ENCODE measurements at places on chromosomes 2 and 18. TPM values are rescaled to one million over a fixed set of nuclear protein-coding genes. Genes with fewer than 3 reads are reported as not detected.
A peak's percentile ranks its signal among the peaks of the same experiment; 100 is the strongest.

Gene IL1B
- total RNA-seq, result 6.2 TPM

- DNase-seq, result no peak
- H3K27ac ChIP-seq, result no peak overlapping the region
- H3K36me3 ChIP-seq, result no peaks in the 10 kb centered on the region
- no peaks in the 10 kb centered on the region for H3K27me3 ChIP-seq
These were observed 68.1 kb downstream of the GNAL start for GRCh38 chr18:11757084-11757590.

- peaks cover 2% of the 10 kb centered on the region for H3K36me3 ChIP-seq
- no peak for DNase-seq
- H3K27me3 ChIP-seq, result no peaks in the 10 kb centered on the region
- no peak overlapping the region for H3K27ac ChIP-seq
- no peaks in the 10 kb centered on the region for H3K4me1 ChIP-seq
These were observed 105.8 kb downstream of the WDR7 start for GRCh38 chr18:56756966-56757365.

- H3K27me3 ChIP-seq, result no peaks in the 10 kb centered on the region
- H3K4me3 ChIP-seq, result no peak overlapping the region
- DNase-seq, result no peak
- H3K36me3 ChIP-seq, result no peaks in the 10 kb centered on the region
These were observed 13.2 kb downstream of the MEMO1 start for GRCh38 chr2:31997653-31998052.

- H3K4me3 ChIP-seq, result peak overlapping the region; percentile 14
- no peaks in the 10 kb centered on the region for H3K36me3 ChIP-seq
- H3K27me3 ChIP-seq, result no peaks in the 10 kb centered on the region
- H3K27ac ChIP-seq, result no peak overlapping the region
- peaks cover 38% of the 10 kb centered on the region for H3K4me1 ChIP-seq
These were observed 79.4 kb upstream of the MAP4K3 start for GRCh38 chr2:39516347-39517101.

Gene FAM168B
- total RNA-seq, result 144 TPM

Gene DNAH7
- total RNA-seq, result 0.68 TPM

GRCh38 chr2:96152304-96153161, 7.3 kb upstream of the DUSP2 start:
- no peak overlapping the region for H3K27ac ChIP-seq
- H3K4me1 ChIP-seq, result peaks cover 3% of the 10 kb centered on the region
- no peak for DNase-seq
- H3K36me3 ChIP-seq, result no peaks in the 10 kb centered on the region
- no peak overlapping the region for H3K4me3 ChIP-seq

DNA sequence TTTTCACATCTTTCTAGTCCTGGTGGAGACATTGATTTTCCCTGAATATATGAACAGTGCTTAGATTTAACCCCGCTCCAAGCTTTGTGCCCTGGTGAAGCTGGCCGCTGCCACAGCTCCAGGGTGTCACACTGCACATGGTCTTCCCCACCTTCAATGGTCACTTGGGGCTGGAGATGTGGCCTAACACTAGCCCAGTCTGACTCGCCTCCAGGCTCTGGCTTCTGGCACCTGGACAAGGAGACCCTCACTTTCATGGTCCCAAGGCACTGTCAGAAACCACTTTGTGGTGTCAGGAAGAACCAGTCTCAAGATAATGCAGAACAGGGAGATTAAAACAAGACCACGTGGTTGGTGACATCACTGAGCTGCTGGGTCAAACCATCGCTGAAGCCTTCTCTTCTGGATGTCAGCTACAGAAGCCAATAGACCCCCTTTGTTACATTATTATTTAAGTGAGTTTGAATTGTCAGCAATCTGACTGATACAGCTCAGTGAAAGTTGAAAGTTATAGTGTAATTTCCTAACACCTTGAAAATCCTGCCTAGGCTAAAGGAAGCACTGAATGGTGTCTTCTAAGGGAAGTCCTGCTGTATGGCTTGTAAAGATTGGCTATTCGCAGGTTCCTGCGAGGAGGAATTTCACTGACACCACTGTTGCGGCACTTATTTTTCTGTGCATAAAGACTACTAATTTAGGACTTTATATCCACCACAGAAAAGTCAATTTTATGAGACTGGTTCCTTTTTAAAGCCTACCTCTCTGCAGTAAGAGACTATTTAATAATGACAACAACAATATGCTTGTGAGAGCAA, 55.0 kb upstream of the CTDP1 start:
- peak overlapping the region; percentile 27 for H3K4me3 ChIP-seq
- H3K36me3 ChIP-seq, result no peaks in the 10 kb centered on the region
- DNase-seq, result no peak
- peaks cover 8% of the 10 kb centered on the region for H3K4me1 ChIP-seq

Gene EML6
- total RNA-seq, result 0.81 TPM

GRCh38 chr2:133790711-133791110, 222.4 kb upstream of the NCKAP5 start:
- H3K27me3 ChIP-seq, result no peaks in the 10 kb centered on the region
- H3K4me3 ChIP-seq, result no peak overlapping the region
- DNase-seq, result no peak
- no peaks in the 10 kb centered on the region for H3K36me3 ChIP-seq

GRCh38 chr18:44543387-44543786, 137.3 kb upstream of the SETBP1 start:
- no peak for DNase-seq
- H3K36me3 ChIP-seq, result no peaks in the 10 kb centered on the region
- H3K4me3 ChIP-seq, result no peak overlapping the region
- peaks cover 9% of the 10 kb centered on the region for H3K4me1 ChIP-seq
- H3K27ac ChIP-seq, result no peak overlapping the region

Gene MAP3K19
- not detected for total RNA-seq

DNA sequence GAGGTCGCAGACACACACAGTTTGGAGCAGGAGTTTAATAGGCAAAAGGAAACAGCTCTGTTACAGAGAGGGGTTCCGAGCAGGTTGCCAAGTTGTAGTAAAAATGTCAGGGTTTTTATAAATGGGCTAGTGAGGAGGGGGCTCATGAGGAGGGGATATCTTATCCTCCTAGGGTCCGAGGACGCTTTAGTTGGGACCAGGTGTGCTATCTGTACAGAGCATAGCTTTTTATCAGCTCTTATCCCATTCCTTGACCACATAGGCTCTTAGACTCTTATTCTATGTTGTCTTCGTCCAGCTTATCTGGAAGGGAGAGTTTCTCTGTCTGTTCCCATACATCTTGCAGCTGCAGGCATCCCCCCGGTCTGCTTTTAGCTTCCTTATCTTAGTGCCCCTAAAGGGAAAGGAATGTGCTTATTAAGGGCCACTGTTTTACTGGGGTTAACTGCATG, 44.7 kb downstream of the PDK1 start:
- H3K4me1 ChIP-seq, result peaks cover 37% of the 10 kb centered on the region
- no peak overlapping the region for H3K27ac ChIP-seq
- no peak overlapping the region for H3K4me3 ChIP-seq

All from thoracic aorta (tissue), 2 donors.